ENCODE measurements at places on chromosomes 16 and 17.

GRCh38 chr16:61934601-61935000 is 101.6 kb downstream of the CDH8 start:
- DNase-seq: no peak

DNA sequence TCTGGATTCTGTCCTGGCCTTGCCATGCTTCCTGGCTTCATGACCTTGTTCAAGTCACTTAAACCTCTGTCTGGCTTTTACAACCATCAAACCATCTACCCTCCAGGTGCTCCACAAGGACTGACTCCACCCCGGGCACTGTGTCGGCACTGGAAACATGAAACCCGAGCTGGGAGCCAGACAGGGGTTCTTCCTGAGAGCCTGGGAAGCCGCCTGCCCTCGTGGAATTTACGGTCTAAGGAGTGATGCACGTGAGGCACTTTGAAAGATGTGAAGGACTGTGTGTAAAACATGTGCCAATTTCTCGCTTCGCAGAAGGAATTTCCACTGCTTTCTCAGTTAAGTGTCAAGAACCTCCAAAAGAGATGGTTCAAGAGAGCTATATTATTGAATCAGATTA is 11.6 kb downstream of the CDK5R1 start:
- no peak for DNase-seq

GRCh38 chr16:55570159-55570558 is 3.7 kb downstream of the CAPNS2 start:
- DNase-seq: no peak

DNA sequence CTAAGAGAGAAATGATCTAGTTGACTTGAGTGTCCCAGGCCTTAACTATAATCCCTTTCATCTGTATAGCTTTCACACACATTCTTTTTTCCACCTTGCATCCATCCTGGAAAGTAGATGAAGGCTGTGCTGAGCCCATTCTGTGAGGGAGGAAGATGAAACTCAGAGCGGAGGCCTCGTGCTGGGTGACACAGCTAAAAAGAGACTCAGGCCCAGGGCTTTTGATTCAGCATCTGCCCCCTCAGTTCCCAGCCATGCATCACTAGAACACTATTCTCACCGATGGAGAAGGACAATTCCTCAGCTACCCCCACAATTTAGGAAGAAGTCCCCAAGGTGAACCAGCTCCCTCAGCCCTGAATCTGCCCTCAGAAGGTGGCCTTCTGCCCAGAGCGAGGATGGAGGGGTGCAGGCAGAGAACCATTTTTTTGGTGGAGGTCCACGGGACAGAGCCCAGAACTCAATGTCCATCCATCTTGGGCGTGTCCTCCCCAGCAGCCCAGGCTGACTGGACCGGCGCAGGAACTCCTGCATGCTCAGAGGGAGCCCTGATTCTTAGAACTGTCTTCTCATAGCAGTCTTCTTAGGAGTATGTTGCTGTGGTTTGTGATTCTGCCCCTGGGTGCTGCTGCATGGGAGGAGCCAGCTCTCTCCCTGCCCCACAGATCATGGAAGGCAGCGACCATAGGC is 5.8 kb upstream of the MYCBPAP start:
- DNase-seq: no peak

DNA sequence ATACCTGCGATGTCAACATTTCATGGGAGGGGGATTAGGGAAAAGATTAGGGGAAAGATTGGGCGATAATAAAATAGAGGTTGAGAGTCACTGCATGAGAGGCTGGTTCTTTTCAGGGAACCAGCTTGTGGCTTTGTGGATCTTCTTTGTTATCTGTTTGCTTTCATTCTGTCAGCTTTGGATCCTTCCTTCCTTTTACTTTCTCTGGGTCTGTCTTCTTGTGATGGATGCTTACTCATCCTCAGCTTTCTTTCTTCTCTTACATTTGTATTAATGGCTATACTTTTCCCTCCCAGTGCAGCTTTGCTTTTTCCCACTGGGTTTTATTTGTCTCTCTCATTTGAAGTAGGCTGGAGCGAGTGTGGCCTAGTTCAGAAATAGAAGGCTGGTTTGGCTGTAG is 47.1 kb downstream of the RPTOR start:
- DNase-seq: no peak

DNA sequence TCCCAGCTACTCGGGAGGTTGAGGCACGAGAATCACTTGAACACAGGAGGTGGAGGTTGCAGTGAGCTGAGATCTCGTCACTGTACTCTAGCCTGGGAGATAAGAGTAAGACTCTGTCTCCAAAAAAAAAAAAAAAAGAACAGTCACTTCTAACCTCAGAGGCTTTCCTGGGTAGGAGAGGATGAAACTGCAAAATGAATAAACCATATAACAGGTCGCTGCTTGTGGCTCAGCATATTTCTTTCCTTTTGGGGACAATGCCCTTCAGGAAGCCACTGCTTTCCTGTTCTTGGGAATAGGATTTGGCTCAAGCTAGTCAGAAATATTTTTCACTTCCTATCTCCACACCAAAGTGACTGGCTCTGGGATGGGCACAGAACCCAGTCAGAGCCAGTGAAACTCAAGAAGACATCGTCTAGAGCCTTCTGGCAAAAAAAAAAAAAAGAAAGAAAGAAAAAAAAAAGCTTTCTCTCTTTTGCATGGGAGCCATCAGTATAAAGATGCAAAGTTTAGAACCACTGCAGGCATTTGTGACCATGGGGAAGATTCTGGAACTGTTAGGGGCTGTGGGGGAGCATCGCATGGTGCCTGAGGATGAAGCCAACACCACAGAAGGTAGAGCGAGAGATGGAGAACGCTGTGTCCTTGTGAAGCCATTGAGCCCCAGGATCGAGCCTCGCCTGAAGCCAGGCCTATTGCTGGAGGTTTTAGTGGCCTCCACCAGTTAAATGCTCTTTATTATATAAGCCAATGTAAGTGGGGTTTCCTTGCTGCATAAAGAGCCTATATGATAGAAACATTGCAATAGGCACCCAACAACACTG is 71.8 kb upstream of the MRTFB start:
- no peak for DNase-seq

GRCh38 chr16:16150117-16150877 is 73.0 kb downstream of the ABCC6 start:
- DNase-seq: no peak

DNA sequence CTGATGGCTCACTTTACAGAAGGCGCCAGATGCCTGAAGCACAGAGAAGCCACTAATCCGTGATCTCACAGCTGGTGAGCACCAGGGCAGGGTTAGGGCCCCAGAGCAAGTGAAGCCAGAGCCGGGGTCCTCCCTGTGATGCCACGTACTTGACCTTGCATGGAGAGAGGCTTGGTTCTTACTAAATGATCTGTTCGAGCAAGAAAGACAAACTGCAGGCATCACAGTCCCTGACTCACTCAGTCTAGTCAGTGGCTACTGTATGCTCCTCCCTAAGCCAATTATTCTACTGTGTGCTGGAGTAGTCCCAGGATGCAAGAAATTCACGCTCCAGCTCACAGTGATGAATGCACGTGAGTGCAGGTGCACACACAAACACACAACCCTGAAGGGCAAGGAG is 55.4 kb downstream of the SDK2 start:
- no peak for DNase-seq

DNA sequence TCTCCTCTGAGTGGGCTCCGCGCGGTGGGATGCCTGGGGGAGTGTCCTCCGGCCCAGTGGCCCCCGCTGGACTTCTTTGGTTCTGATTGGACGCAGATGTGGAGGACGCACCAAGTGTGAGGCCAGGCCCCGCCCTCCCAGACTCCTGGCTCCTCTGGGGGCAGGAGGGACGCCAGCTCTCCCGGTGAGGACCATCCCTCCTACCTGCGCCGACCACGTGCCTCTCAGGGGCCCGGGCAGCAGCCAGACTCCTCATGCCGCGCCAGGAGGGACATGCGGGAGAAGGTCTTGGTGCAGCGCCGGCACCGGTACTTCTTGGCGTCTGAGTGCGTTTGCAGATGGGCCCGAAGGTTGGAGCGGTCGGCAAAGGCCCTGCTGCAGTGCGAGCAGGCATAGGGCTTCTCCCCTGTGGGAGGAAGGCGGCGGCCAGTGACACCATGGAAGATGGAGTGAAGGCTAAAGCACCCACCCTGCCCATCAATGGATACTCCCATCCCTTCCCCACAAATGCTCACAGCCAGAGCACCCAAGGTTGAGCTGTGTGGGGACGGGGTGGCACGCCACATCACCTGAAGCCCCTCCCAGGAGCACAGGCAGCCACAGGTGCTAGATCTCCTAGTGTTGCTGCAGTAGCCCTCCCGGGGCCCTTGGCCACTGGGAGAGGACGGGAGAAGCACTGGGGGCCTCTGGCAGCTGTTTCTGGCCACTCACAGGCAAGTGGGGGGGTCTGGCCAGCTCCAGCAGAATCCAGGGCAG is 7.9 kb downstream of the SNAI3 start:
- no peak for DNase-seq

GRCh38 chr16:56460101-56460500 is 8.7 kb downstream of the OGFOD1 start:
- DNase-seq: no peak

- DNase-seq: no peak
Measured at GRCh38 chr16:77330332-77331042, 104.3 kb downstream of the ADAMTS18 start.

DNA sequence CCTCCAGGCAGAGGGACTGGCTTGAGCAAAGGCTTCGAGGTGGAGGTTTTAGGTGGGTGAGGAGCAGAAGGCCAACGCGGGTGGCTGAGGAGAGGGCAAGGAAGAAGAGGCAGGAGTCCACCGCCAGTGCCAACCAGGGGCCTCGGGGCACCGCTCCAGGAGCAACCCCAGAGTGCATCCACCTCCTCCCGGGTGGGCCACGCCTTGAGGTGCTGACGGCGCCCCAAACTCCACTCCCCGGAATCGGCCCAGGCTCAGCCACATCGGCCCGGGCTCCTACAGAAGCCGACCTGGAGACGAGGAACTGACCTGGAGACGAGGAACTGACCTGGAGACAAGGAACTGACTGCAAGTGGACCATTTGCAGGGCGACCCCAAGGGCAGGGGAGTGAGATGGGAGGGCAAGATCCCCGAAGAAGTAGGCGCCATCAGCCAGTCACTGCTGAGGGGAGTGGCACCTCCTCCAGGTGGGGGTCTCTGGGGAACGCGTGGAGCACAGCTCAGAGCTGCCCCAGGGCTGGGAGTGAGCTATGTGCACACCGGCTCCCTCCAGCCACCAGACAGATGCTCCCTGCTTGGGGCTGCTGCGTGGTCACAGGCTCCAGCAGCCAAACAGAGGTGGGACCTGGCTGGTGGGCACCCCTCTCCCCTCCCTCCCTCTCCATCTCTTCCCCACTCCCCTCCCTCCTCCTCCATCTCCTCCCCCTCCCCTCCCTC is 29.2 kb upstream of the CBFA2T3 start:
- no peak for DNase-seq

GRCh38 chr17:39704821-39705551 is 5.1 kb downstream of the ERBB2 start:
- DNase-seq: no peak

Data from mammary epithelial cell (primary cell).